ENCODE measurements at places on chromosomes 12 and 14.

- no peak for DNase-seq
Observed at GRCh38 chr14:100393362-100393761, 70.2 kb downstream of the SLC25A47 start.

- DNase-seq: no peak
Observed at GRCh38 chr12:53793221-53793620, 41.4 kb upstream of the CISTR start.

- no peak for DNase-seq
Observed at GRCh38 chr12:6180268-6181051, 19.7 kb upstream of the CD9 start.

GRCh38 chr14:44803239-44803905 lies 158.4 kb downstream of the KLHL28 start:
- no peak for DNase-seq

DNA sequence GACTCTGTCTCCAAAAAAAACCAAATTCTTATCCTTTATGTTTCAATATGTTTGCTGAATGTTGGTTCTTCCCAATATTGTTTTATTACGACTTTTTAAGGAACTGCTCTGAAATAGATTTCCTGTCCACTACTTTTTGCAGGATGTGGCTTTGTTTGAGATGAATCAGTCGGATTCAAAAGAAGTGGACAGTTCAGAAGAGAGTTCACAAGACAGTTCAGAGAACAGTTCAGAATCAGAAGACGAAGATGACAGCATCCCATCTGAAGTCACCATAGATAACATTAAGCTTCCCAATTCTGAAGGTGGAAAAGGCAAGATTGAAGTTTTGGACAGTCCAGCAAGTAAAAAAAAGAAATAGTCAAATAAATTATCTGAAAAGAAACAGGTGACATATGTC lies 8.2 kb downstream of the NOPCHAP1 start:
- DNase-seq: no peak

- DNase-seq: no peak
Observed at GRCh38 chr12:85803231-85803630, 33.0 kb downstream of the RASSF9 start.

DNA sequence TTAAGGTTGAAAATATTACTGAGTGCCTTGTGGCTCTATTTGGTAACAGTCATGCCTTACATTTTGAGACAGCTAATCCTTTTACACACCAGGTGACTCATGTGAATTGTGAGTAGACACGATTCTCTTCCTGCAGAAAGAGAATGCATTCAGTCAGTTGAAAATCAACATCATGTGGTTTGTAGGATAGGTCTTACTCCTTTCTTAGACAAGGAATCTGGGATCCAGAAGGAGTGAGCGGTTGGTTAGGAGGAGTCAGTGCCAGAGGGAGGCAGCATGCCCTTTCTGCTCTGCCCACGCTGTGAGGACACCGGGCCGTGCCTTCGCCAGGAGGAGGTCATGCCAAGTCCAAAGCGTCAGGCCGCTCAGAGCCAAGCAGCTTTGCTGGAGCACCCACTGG lies 47.6 kb downstream of the TRAF3 start:
- DNase-seq: no peak

DNA sequence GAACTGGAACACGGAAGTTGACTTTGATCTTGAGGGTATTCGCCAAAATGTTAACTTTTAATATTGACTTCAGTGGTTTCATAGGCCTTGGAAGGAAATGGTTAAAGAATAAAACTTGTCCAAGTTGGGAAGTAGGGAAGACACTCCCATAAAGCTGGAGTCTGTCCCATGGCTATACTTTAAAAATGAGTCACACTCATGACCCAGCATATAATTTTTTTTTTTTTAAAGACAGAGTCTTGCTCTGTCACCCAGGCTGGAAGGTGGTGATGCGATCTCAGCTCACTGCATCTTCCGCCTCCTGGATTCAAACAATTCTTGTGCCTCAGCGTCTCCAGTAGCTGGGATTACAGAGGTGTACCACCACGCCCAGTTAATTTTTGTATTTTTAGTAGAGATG lies 19.6 kb downstream of the TMPRSS12 start:
- DNase-seq: no peak

GRCh38 chr12:68279227-68280054 lies 26.0 kb upstream of the IL22 start:
- no peak for DNase-seq

- DNase-seq: no peak
Observed at GRCh38 chr14:57660208-57660607, 166.6 kb upstream of the CCDC198 start.

GRCh38 chr12:14751986-14752385 lies 51.3 kb downstream of the WBP11 start:
- DNase-seq: no peak

DNA sequence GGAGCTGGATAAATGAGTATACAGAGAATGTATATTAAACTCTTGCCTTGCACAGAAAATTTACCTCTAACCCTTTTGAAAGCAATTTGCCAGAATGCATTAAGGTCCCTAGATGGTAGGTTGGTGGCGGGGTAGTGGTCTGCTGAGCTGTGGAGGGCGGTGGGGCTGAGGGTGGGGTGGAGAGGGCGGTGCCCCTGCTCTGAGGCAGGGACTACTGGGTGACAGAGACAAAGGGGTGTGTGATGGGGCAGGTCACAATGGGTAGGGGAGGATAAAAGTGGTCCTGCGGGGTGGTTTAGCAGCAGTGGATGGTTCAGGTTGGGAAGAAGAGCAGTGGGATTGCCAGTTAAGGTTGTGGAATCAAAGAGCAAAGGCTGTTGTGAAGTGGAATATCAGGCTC lies at the start of gene GARIN6:
TSS of gene GARIN6 (plus strand) at position 301 of the 400 bp plus-strand sequence. CDS start 422 bp downstream, outside the sequence.
- DNase-seq: no peak

DNA sequence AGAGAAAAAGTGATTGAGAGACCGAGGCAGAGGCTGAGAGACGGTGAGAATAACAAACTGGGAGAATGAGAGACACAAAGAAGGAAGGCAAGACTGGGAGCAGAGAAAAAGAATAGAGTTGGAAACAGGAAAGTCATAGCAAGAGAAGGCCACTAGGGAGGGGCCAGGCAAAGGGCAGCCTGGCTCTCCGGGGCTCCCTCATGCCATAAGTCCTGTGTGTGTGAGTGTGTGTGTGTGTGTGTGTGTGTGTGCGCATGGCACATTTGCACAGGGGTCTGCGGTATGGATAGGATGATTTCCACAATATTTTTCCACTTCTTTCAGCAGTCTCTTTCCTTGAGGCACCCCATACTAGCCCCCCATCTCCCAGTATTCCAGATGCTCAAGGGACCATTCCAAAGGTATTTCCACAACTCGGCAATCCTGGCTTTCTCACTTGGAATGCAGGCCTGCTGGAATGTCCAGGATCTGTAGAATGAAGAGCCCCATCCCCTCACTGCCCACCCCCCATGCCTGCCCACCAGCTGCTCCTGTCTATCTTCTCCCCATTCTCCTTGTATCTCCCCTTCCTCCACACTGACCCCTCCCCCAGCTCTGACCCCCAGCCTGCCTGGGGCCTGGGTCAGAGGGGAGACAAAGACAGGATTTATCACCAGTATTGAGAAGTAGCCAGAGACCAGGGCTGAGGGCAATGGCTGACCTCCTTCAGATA lies 9.0 kb downstream of the GPR84 start:
- no peak for DNase-seq

DNA sequence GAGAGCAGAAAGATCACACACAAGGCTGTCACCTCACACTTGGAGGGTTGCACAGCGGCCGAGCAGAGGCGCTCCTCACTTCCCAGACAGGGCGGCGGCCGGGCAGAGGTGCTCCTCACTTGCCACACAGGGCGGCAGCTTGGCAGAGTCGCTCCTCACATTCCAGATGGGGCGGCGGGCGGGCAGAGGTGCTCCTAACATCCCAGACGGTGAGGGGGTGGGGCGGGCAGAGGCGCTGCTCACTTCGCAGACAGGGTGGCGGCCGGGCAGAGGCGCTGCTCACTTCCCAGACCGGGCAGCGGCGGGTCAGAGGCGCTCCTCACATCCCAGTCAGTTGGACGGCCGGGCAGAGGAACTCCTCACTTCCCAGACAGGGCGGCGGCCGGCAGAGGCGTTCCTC lies 9.1 kb downstream of the TMBIM4 start:
- DNase-seq: no peak

- DNase-seq: no peak
Observed at GRCh38 chr12:132364348-132364902, 35.0 kb upstream of the GALNT9 start.

DNA sequence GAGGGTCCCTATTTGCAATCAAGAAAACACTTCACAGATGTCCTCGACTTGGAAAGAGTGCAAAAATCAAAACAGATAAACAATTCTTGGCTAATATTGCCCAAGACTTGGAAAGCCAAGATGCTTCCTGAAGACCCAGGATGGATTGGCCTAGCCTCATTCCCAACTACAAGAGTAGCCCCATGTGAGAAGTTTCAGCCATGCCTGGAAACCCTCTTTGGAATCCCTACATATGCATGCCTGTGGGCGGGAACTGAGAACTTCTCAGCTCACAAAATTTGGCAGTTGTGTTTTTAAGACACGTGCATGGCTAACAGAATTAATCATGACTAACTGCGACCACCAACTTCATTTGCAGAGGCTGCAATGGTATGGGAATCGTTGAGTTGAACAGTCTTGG lies 283.2 kb upstream of the TBX3 start:
- DNase-seq: no peak

GRCh38 chr14:68734231-68734732 lies 58.6 kb downstream of the ZFP36L1 start:
- DNase-seq: no peak

DNA sequence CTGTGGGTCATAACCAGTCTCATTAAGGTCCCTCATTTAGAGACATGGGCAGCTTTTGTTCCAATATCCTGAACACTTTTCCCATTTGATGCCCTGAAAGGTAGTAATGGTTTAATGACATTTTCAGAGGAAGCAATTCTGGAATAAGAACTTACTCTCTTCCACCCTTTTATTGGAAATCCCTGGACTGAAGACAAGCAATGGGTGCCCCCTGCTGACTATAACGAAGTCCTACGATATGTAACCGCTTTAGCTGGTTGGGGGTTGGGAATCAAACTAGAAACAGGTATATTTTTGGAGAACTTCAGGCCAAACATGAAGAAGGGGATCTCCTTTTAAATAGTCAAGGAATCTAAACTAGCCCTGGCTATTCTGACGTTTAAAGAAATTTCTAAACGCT lies 20.5 kb downstream of the SARNP start:
- DNase-seq: no peak

GRCh38 chr12:117732761-117733548 lies 235.8 kb downstream of the KSR2 start:
- no peak for DNase-seq

DNA sequence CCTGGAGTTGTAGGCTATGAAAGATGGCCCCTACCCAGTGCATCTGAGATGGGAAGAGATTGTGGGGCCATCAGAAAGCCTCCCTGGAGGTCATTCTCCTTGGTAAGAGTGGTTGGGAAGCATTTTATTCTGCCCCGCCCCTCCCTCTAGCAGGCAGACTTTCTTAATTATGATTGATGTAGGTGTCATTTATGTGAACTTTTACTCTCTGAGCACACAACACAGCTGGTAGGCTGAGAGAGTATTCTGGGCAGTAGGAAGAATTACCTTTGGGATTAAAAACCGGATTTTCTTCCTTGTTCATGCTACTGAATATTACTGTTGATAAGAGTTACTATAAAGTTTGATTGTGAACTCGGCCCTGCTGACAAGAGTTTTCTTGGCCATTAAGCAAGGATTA lies 266.8 kb downstream of the TTC6 start:
- no peak for DNase-seq

DNA sequence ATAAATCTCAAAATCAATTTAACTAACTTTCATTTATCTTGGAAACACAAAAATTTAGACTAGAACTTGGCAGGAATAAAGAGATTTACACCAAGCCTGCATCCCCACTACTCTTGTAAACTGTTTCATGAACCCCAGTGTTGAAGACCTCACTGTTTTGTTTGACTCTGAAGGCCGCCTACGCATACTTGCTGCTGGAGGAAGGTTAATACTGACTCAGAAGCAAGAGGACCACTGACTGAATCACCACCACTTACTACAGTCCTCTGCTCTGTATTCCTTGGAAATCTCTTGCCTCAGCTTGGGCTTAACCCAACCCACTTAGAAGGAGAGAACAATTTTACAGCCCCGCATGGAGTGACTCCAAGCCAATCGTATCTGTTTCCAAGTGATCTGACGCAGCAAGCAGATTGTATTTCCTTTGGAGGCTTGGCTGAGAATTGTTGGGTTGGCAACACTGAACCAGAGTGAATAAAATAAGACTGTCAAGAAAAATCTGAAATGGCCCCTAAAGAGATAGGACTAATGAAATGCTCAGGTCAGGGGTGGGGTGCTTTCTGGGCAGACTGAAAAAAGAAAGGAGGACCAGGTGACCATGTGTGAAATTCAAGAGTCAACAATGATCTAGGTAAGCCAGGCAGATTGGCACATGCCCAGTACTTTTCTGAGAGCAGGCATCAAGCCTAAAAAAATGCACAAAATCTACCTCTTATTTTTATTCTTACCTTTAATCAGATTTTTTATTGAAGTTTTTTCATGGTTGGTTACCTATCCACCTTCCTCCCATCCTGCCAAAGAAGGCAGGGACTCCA lies 248.6 kb downstream of the ZFP36L1 start:
- DNase-seq: no peak

- DNase-seq: no peak
Observed at GRCh38 chr12:48388938-48389337, 38.2 kb upstream of the ZNF641 start.

- no peak for DNase-seq
Observed at GRCh38 chr12:76024942-76025600, 6.5 kb downstream of the PHLDA1 start.

GRCh38 chr12:114975640-114976310 lies 291.8 kb upstream of the TBX3 start:
- DNase-seq: no peak

Data from cortex of kidney (tissue), 1 donor.